ENCODE measurements at places on chromosomes 1 and 21.

DNA sequence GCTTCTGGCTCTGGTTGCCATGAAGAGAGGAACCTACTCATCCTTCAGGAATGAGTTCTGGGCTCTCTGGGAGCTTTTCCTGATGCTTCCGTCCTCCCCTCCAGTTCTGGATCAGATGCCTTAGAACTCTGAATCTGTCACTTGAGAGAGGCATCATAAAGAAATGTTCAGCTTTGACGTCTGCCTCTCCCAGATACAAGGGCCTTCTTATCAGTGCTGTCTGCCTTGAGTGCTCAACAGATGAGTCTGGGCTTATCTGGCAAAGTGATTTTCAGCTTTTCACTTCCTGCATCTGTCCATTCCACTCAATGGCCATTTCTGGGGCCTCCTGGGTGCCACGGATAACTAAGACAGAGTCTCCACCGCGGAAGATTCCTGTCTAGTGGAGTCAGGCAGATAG, 12.3 kb upstream of the OTUD3 start:
- peak; percentile 77 for DNase-seq

DNA sequence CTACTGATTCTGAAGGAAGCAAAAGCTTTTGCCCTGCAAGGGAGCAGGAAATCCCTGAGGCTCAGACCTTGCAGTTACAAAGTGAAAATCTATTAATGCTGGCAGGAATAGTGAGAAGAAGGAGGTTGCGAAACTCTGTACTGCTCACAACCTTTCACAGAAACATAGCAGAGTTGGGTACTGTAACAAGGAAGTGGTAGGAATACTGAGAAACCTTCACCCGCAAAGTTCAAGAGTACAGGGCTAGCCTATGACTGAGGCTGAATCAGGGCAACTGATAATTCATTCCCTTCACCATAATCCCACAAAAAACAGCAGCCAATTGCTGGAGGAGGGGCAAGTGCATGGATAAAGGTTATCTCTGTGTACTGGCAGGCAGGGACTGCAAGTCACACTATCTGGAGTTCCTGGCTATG, 23.9 kb upstream of the KCTD3 start:
- DNase-seq, result peak; percentile 77

DNA sequence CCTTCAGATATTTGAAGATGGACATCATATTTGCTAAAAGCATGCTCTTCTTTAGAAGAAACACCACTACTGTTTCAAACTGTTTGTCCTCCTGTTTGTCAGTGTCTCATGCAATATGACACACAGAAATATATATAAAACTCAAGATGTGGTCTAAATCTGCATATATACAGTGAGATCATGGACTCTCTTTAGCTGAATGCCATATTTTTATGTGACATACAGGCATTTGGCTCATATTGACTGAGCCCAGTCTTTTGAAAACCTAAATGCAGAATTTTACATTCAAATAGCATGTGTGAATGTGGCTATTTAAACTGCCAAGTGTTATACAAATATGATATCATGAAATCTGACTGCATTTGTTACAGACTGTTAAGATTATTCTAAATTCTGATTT, 18.4 kb downstream of the GDAP2 start:
- DNase-seq, result no peak

GRCh38 chr1:13583966-13584791, 547 bp downstream of the PDPN start:
- DNase-seq, result peak; percentile 38

DNA sequence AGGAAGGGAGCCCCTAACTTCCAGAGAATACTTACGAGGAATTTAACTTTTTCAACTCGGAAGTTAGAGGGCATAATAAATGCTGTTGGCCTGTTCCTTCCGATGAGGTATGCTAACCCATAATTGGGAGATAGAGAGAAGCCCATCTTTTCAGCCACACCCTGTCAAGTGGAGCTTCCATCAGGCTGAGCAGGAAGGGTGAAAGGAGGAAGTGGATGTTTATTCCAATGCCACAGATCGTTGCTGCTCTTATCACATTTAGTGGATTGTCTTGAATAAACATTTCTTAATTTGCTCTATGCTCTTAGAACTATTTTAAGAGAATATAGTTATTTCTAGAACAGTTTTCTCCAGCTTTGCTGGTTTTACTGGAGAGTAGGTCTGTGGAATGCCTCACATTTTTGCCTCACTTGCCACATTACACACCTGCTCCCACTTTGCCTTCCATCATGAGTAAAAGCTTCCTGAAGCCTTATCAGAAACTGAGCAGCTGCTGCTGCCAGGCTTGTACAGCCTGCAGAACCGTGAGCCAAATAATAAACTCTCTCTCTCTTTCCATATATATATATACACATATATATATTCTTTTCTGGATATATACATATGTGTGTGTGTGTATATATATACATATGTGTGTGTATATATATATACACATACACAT, 60.0 kb upstream of the RGS21 start:
- no peak for DNase-seq

GRCh38 chr1:201769966-201770365, 59.0 kb upstream of the IPO9 start:
- peak; percentile 99 for DNase-seq
